ENCODE measurements at places on chromosomes 3 and 15. TPM values are rescaled to one million over a fixed set of nuclear protein-coding genes. Genes with fewer than 3 reads are reported as not detected.

GLDN gene
- polyA plus RNA-seq: 10.0 TPM

FBLN2 gene
- 3.6 TPM for polyA plus RNA-seq

TMCO5A gene
- not detected for polyA plus RNA-seq

PLS1 gene
- polyA plus RNA-seq: 16.2 TPM

SAXO2 gene
- 3.0 TPM for polyA plus RNA-seq

IFRD2 gene
- 16.7 TPM for polyA plus RNA-seq

FRMD4B gene
- 9.1 TPM for polyA plus RNA-seq

SST gene
- polyA plus RNA-seq: 140 TPM

NRG4 gene
- polyA plus RNA-seq: 0.78 TPM

PRSS50 gene
- polyA plus RNA-seq: not detected

SNX33 gene
- 4.3 TPM for polyA plus RNA-seq

LSAMP gene
- polyA plus RNA-seq: 21.4 TPM

SI gene
- polyA plus RNA-seq: not detected

DGKG gene
- polyA plus RNA-seq: 3.8 TPM

CDHR4 gene
- polyA plus RNA-seq: not detected

ZBBX gene
- polyA plus RNA-seq: not detected

CELF6 gene
- polyA plus RNA-seq: 8.6 TPM

ACTC1 gene
- 1.2 TPM for polyA plus RNA-seq

TP63 gene
- polyA plus RNA-seq: not detected

TBC1D5 gene
- 21.3 TPM for polyA plus RNA-seq

MCF2L2 gene
- 8.1 TPM for polyA plus RNA-seq

ARHGAP31 gene
- polyA plus RNA-seq: 3.9 TPM

USP13 gene
- polyA plus RNA-seq: 10.8 TPM

PLA2G4F gene
- not detected for polyA plus RNA-seq

POC1A gene
- 18.8 TPM for polyA plus RNA-seq

ATP13A5 gene
- not detected for polyA plus RNA-seq

ADPRH gene
- polyA plus RNA-seq: 1.2 TPM

GNAT1 gene
- polyA plus RNA-seq: 0.59 TPM

IL17RD gene
- 6.1 TPM for polyA plus RNA-seq

Data from brain (organoid and tissue), 16 donors.